ENCODE measurements at places on chromosomes 7 and 10. TPM values are rescaled to one million over a fixed set of nuclear protein-coding genes. Genes with fewer than 3 reads are reported as not detected.

- DNase-seq: no peak
These were observed 574.6 kb downstream of the GRID1 start for GRCh38 chr10:85791818-85792532.

DNA sequence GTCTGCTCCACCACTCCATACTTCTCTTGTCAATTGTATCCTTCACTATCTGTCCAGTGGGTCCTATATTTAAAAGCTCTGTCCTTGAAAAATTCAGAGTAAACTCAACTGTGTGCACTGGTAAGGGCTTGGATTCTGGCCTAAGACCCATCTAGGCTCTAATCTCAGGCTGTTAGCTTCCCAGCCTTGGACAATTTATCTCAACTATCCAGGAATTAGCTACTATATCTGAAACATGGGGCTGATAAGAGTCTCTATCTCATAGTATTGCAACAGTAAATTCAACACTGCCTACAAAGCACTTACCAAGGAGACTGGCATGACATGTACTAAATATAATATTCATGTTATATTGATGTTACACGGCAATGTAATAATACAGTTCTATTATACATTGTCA lies 303.4 kb downstream of the XPNPEP1 start:
- DNase-seq: no peak

- DNase-seq: no peak
These were observed 55.4 kb upstream of the MKRN1 start for GRCh38 chr7:140534743-140535142.

- DNase-seq: no peak
These were observed 63.6 kb downstream of the TMEM130 start for GRCh38 chr7:98805956-98806838.

GRCh38 chr7:15972862-15973275 lies 286.4 kb upstream of the MEOX2 start:
- DNase-seq: peak; percentile 20

DNA sequence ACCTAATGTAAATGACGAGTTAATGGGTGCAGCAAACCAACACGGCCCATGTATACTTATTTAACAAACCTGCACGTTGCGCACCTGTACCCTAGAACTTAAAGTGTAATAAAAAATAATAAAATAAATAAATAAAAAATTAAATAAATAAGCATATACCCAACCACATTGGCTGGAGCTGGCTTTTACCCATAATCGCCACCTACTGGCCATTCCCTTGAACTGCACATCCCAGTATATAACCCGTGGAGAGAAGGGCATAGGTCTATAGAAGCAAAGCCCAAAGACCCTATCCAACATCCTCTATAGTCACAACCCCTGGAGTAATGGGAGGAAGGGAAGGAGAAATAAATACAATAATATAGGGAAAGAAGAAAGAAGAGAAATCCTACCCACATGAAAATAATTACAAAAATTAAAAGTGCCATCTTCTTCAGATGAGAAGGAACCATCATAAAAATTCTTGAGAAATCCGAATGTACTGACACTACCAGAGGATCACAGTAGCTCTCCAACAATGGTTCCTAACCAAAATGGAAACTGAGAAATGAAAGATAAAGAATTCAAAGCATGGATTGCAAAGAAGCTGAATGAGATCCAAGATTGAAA lies 65.6 kb downstream of the TWIST1 start:
- DNase-seq: no peak

DNA sequence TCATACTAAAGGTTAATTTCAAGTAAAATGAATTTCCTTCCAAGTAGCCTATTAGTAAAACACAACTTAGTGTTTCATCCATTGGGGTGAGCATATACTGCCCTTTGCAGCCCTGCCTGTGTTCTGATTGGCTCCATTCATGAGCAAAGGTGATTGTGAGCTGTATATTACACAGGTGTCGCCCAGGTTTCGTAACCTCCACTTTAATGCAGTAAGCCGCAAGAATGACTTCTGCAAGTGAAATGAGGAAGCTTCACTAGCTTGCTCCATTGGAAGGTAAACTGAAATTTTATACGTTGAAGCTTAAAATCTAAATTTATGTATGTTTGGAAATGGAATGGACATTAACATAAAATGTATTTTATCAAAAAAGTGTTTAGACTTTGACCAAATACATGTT lies 24.4 kb downstream of the MTURN start:
- DNase-seq: no peak

- DNase-seq: no peak
These were observed 35.9 kb downstream of the NDUFB2 start for GRCh38 chr7:140732416-140732815.

DNA sequence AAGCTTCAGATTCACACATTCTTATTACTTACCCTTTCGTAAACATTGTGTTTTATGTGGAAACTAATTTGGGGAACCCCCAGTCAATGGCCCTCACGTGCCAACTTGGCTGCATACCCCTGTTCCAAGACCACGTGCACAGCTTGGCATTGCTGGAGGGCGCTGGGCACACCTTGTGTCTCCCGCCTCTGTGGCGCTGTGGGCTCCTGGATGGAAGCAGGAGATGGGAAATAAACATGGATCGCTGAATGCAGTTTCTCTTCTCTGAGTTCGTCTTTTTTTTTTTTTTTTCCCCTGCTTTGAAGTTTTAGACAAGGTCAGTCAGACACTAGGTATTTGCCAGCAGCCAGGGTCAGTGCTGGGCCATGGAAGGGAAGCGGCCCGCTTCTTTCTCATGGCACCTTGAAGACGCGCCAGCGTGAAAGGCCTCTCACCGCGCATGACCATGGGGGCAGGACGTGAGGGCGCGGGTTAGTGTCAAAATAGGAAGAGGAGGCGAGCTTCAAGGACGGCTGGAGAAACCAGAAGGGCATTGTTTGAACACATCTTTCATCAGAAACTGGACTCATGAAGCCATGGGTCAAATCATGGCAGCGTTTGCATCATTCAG lies 27.3 kb downstream of the BNIP3 start:
- no peak for DNase-seq

GRCh38 chr10:77514870-77515269 lies 122.7 kb downstream of the KCNMA1 start:
- no peak for DNase-seq

DNA sequence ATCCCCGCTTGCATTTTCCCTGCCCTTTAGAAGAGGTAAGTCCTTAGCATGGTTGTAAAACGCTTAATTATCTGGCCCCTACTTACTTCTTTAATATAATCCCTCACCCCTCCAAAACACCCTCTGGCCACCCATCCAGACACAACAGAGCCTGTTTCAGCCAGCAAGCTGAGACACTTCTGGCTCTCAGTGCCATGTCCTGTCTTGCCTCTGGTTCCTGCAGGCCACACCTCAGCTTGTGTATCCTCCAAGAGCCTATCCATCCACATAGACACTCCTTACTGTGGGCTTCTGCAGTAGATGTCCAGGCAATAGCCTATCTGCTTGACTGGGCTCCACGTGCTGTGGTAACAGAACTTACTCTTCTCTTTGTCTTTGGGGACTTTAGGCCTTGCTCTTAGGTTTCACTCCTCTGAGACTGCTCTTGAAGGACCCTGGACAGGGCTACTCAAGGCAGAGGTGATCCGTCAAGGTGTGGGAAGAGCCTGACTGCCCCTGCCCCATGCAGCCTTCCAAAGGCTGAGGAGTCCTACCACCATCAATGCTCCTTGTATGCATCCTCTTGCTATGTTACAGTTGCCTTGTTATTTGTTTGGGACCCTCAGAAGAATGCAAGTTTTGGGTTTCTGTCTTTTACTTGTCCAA lies 149.9 kb downstream of the CHN2 start:
- no peak for DNase-seq

DNA sequence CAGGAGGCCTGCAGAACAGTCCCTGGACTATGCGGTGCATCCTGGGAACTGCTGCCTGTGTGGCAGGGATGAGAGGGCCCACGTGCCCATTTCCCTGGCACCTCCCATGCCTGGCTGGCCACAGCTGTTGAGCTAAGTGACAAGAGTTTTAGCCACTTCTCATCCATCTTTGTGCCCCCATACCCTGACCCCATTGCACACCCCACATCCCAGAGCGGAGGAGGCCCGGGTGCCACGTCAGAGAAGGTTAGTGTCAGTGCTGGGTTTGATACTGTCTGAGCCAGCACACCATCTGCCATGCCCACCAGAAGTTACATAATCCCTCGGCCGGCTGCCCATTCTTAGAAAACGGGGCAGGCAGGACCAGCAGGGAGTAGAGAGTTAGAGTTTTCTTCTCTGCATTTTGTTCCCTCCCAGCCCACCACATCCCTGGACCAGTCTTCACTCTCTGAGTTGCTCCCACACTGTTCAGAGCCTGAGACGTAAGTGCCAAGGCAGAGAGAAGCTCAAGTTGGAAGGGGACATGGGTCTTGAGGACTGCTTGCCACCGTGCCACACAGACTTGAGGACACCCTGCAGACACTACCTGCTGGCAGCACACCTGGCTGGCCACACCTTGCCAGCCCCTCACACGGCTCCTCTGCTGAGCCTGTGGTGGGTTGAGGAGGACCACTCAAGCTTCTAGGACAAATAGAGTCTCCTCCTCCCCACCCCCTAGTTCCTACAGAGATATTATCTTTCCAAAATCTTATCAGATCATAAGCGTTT lies 13.1 kb downstream of the UNC5B start:
- no peak for DNase-seq

GRCh38 chr7:36311539-36311938 lies 78.1 kb upstream of the ANLN start:
- DNase-seq: no peak

PAPOLB gene
- 0.15 TPM for total RNA-seq

FUOM gene
- total RNA-seq: 31.2 TPM

PTPRZ1 gene
- 36.9 TPM for total RNA-seq

KDM7A gene
- 37.1 TPM for total RNA-seq

CRHR2 gene
- total RNA-seq: 0.16 TPM

ANK3 gene
- 57.4 TPM for total RNA-seq

FAM13C gene
- 17.8 TPM for total RNA-seq
